ENCODE measurements at places on chromosomes 4 and X.

- DNase-seq: no peak
Observed at GRCh38 chr4:161393602-161394001, 770.2 kb downstream of the FSTL5 start.

DNA sequence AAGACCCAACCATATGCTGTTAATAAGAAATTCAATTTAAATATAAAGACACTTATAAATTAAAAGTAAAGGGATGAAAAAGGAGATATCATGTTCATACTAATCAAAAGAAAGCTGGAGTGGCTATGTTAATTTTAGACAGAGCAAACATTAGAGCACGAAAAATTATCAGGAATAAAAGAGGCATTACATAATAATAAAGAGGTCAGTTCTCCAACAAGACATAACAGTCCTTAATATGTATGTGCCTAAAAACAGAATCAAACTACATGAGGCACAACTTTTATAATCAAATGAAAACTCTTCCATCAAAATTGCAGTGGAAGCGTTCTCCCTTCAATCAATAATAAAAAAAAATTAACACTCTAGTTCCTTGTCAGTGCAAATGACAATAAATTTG is 62.6 kb downstream of the ARHGEF6 start:
- no peak for DNase-seq

DNA sequence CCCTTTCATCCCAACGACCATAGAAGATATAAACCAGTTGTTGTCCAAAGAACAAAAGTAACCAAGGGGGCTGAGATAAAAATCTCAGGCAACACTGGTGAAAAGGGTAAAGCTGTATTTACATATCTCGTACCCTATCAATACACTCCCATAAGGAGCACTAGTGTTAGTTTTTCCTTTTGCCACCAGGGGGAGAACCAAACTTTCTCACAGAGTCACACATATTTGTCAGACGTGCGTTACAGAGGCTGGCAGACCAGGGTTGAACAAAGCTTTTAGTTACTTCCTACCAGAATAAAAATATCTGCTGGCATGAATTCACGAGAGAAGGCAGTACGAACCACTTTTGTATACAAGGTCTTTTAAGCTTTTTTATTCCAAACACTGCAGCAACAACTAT is 88.3 kb downstream of the AMELX start:
- no peak for DNase-seq

DNA sequence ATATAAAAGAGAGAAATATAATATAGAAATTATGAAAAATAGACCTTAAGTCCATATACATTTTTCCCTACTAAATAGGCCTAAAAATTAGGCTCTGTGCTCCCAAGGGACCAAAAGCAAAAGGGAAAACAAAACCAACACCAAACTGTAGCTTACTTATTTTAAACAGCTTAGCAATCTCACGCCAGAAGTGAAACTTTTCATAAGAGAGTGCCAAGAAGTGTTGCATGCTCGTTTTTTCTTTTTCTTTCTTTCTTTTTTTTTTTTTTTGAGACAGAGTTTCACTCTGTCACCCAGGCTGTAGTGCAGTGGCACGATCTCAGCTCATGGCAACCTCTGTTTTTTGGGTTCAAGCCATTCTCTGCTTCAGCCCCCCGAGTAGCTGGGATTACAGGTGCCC is 250.4 kb downstream of the TMA16 start:
- DNase-seq: no peak

DNA sequence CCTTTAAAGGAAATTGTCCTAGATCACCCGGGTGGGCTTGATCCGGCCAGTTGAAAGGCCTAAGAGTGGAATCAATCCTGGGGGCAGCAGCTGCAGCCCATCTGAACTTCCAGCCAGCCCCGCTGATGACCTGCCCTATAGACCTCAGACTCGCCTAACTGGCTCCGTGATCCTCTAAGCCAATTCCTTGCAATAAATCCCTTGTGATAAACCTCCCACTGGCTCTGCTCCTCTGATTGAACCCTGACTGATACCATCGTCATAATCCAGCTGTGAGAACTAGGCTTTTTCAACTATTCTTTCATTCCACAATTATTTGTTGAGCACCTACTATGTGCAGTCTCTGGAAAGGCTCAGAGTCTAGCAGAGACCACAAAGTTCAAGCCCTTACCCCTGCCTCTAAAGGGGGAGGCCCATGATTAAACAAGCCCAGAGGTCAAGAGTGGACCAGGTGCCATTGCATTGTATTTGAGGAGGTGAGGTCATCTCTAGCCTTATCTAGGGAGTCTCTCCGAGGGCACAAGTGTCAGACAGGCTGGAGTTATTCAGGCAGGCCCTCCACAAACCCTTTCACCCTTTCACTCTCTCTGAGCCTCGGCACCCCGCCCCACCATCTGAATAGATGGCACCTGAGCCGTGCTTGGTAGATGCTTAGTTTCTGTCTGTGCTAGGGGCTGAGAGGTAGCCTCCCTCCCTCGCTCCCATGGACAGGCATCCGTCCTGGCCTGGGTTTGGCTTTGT is 20.5 kb upstream of the GPR78 start:
- no peak for DNase-seq

DNA sequence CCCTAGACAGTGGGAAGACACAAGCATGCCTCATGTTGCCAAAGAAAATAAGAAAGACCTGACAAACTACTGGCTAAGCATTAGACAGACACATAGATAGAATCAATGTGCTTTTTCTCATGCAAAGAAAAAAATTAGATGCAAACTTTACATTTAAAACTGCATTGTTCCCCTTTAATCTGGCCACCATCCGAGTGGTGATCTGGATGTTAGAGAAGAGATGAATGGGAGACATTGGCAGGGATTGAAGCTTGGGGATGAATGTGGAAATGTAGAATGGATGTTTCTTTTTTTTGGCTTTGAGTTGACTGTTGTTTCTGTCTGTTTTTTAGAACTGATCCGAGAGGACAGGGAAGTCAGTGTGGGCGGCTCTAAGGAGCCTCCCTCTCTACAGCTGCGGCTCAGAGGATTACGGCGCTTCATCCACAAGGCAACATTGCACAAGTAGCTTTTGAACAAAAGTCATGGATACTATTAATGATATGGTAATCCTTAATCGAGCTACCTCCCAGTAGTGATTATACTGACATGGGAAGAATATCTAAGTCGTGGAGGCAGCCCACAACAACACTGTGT is 53.0 kb downstream of the HELT start:
- DNase-seq: no peak

DNA sequence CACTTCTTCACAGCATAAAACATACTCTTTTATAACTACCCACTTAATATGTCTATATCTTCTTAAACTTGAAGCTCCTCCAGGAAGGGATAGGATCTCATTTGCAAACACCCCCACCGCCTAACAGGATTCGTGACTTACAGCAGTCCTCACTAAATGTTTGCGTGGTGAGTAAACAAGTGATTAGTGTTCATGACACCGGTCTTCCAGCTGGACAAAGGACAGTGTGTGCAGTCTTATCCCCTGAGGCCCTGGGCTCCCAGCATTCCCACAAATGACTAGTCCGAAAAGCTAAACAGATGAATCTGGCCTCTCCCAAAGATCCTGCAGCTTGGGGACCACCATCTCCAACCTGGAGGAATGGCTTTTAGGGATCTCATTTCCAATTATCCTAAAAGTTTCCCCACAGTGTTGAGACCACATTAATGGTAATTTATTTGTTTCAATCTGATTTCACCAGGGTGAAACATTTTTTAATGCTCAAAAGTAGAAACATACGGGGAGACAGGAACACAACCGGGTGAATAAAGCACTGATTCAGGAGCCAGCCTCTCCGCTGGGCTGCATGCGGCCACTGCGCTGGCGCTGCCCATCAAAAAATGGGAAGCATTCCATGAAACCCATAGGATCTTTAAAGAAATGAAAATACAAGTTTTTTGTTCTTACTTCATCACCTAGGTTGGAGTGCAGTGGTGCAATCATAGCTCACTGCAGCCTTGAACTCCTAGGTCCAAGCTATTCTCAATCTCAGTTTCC is 69.2 kb downstream of the HADH start:
- no peak for DNase-seq

DNA sequence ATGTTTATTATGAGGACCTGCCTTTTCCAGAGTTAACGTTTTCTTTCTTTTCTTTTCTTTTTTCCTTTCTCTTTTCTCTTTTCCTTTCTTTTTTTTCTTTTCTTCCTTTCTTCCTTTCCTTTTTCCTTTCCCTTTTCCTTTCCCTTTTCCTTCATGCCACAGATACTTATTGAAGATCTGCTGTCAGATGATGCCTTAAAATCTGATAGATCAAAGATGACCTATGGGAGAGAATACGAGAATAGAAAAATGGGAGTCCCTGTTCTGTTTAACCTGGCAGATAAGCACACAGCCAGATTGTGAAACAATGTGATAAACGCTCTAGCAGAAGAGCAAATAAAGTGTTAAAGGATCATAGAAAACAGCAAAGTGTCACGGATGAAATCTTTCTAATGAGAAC is 38.9 kb downstream of the AFF1 start:
- no peak for DNase-seq

- no peak for DNase-seq
Observed at GRCh38 chrX:41822892-41823291, 98.9 kb downstream of the GPR82 start.

- no peak for DNase-seq
Observed at GRCh38 chrX:42748067-42748850, 29.7 kb downstream of the PPP1R2C start.

- no peak for DNase-seq
Observed at GRCh38 chr4:183469936-183470335, 25.5 kb downstream of the CDKN2AIP start.

DNA sequence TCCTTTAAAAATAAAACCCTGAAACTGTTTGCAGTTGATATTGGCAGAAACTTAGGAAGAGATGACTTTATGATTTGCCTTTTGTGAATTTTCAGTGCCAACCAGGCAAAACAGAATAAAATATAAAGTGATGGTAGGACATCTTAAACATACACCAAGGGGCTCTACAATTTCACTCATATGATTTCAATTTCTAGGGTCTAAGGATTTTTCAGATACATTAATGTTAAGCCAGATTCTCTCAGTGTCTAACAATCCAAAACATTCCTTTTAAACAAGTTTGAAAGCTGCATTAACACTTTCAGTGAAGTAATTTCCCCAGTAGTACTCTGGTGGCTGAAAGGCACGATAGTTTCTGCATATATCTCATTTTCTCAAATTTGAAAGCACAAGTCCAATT is 1262.0 kb upstream of the ADGRL3 start:
- no peak for DNase-seq

DNA sequence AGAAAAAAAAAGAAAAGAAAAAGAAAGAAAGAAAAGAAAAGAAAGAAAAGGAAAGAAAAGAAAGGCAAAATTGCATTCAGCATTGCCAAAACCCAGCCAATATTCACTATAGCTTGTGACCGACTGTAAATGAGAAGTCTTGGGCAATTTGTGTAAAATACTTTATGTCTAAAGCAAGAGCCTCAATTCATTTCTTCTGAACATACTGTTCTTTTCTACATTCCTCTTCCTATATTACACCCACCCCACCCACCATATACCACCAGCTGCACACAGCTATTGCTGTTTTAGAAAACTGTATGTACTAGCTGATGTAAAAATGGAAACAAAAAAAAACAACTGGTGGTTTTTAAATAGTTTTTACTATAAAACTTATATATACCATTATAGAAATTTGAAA is 156.9 kb upstream of the TTC29 start:
- DNase-seq: no peak

GRCh38 chr4:16995451-16995850 is 97.0 kb upstream of the LDB2 start:
- no peak for DNase-seq

DNA sequence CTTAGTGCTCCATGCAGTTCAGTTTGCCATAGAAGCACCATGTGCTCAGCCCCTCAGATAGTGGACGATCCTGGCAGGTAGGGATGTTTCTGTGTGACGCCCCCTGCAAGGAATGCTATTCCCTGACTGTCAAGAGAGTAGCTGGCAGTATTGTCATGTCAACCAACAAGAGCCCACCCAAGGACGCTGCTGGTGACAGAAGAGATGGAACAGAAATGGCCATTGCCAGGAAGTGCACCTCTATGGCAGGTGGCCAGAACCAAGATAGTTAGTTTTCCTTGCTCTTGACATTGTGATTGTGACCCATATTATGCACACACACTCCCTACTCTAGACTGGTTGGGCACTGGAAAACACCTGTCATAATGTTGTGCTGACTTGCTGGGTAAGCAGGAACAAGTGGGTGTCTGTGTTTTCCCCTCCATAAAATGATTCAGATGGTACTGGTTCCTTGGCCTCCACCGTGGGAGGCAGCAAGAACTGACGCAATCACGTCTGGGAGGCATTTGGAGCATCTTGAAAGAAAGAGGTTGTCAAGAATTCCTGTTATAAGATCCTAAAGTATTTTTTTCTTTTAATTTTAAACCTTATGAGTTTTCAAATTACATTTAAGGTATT is 507.9 kb downstream of the MID1IP1 start:
- no peak for DNase-seq

GRCh38 chr4:127403471-127404084 is 229.2 kb upstream of the INTU start:
- no peak for DNase-seq

DNA sequence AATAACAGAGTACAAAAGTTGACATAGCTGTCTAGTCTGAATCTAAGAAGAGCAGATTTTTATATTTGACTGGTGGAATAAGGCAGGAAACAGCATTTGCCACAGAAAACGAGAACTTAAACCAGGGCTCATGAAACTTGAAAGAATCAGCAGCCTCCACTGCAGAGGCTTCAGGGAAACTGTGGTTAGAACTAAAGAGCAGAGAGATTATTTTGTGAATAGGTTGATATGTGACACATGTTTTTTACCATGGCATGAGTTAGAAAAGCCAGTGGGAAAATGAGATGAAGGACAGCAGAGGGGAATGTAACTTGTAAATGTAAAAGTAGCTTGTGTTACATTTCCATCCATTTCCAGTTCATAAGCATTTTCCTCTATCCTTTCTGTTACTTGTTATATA is 63.7 kb upstream of the CAMK2D start:
- DNase-seq: no peak

DNA sequence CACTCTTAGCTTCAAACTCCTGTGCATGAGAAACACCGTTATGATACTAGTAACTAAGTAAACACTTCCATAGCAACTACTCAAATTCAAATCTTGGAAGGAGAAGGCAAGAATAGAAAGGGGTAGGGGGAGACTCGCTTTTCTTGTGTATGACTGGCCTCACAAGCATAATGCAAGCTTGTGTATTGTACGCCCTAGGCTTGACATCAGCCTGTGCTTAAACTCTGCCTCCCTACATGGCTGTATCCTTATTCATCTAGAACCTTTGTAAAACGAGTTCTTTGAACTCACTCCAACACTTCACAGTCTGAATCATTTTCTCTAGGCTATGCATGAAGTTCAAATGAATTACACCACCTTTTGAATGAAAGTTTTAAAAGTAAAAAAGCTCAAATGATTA is 1071.2 kb upstream of the ADGRL3 start:
- no peak for DNase-seq

DNA sequence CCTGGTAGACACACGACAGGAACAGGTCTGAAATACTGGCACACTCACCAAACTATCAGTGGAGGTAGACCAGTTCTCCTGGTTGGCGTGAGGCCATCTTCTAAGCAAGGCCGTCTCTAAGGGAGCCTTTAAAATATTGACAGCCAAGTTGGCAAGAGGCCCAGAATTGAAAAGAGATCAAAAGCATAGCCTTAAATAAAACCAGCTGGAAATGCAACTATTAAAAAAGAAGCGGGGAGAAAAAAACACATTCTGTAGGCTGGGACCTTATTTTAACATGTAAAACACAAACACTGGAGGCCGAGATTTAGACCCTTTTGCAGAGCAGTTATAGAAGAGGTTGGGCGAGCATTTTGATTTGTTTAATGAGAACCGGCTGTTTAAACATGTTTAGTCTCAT is 233.0 kb upstream of the CLNK start:
- DNase-seq: no peak

All from activated T-helper 1 cell treated with Interleukin-2 at 50 U/mL for 16 hours (primary cell).